Activated CD8-positive, alpha-beta memory T cell treated with anti-CD3 and anti-CD28 coated beads, Interleukin-2, amount 10 ng/mL, durations not matched to agents 7 days and 5 days (primary cell): ENCODE measurements at places on chromosomes 7 and 10. TPM values are rescaled to one million over a fixed set of nuclear protein-coding genes. Genes with fewer than 3 reads are reported as not detected.

The FAS gene
- total RNA-seq, result 75.4 TPM

The WEE2 gene
- not detected for total RNA-seq

The NCF1 gene
- 0.30 TPM for total RNA-seq

The OPALIN gene
- not detected for total RNA-seq

The POM121 gene
- total RNA-seq, result 60.2 TPM

The MSMB gene
- not detected for total RNA-seq

The DNAJC30 gene
- total RNA-seq, result 9.0 TPM

The ANKRD30A gene
- total RNA-seq, result not detected

The SFTPD gene
- total RNA-seq, result not detected

The UCN3 gene
- total RNA-seq, result not detected

The C1QL3 gene
- not detected for total RNA-seq

The ITGB8 gene
- total RNA-seq, result 0.07 TPM

DNA sequence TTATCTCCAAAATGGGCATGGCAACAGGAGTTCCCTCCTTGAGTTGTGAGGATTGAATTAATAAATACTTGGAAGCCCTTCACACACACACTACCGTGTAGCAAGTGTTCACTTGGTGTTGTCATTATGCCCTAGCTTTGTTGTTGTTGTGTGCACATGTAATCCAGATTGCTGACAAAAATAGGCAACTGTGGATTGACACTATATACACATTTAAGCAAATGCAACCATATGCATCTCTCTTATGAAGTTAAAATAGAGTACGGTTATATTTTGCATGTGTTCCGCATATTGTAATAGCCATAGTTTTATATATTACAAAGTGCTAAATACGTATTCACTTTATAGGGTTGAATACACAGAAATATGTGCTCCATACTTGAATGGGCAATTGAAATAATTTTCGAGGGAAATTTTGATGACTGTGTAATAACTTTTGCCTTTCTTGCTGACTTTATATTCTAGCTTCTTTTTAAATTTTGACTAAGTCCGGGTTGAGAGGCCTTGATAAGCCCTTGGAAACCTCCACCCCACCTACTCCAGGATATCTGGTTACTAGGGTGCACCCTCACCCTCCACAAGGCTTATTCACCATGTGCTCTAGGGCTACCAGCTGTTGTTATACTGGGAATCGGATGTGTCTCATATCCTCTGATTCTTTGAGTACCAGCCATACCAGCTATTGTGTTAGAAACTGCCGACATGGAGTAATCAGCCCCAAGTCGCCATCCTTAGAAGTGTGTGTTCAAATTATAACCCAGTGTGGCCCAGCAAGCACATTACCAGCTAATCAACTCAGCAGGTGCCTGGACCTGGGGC lies 265.0 kb downstream of the CAMK1D start:
- no peak for DNase-seq

- no peak for DNase-seq
Observed at GRCh38 chr7:81488210-81488609, 281.6 kb downstream of the HGF start.

DNA sequence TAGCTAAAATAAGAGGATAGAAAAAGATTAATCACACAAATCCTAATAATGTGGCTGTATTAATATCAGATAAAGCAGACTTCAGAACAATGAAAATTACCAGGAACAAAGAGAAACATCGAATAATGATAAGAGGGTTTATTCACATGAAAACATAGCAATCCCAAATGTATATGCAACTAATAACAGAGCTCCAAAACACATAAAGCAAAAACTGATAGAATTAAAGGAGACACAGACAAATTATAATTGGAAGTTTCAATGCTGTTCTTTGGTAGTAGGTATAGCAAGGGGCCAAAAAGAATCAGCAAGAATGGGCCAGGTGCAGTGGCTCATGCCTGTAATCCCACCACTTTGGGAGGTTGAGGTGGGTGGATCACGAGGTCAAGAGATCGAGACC lies 23.4 kb upstream of the DNAAF5 start:
- DNase-seq, result no peak

GRCh38 chr7:18610331-18610948 lies 114.9 kb downstream of the HDAC9 start:
- DNase-seq, result no peak

GRCh38 chr7:152577339-152577738 lies 98.6 kb downstream of the XRCC2 start:
- DNase-seq, result no peak

- peak; percentile 36 for DNase-seq
Observed at GRCh38 chr7:142868188-142868985, 13.5 kb downstream of the EPHB6 start.

DNA sequence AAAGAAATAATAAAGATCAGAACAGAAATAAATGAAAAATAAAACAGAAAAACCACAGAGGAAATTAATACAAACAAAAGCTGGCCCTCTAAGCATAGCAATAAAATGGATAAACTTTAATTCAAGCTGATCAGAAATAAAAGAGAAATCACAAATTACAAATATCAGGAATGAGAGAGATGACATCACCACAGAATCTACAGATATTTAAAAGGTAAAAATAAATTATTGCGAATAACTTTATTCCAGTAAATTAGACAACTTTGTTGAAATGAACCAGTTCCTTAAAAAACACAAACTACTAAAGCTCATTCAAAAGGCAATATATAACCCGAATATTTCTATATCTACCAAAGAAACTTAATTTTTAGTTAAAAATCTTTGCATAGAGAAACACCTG lies 131.7 kb downstream of the PPP1R3A start:
- no peak for DNase-seq

DNA sequence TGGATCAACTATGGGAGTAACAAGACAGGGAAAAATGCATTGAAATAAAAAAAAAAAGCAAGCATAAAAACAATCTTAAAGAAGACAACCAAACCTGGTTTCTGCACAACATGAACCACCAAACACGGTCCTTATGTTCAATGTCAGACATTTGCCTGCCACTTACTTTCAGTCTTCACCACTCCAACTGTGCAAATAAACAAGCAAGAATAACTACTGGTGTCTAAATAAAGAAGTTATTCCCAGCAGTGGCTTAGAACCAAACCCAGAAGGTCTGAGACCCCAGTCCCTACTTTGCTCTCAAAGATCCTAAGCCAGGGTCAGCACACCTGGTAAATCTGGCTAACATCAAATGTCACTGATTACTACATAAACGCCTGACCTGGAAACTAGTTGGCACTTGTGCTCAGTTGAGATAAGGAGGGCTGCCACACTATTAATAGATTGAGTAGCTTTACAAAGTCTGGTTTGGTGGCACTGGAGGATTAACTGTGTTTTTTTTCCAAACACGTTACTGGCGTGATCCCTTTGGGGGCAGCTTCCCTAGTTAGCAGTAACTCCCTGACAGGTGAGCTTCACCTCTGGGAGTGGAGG lies 62.7 kb upstream of the ABLIM1 start:
- no peak for DNase-seq

DNA sequence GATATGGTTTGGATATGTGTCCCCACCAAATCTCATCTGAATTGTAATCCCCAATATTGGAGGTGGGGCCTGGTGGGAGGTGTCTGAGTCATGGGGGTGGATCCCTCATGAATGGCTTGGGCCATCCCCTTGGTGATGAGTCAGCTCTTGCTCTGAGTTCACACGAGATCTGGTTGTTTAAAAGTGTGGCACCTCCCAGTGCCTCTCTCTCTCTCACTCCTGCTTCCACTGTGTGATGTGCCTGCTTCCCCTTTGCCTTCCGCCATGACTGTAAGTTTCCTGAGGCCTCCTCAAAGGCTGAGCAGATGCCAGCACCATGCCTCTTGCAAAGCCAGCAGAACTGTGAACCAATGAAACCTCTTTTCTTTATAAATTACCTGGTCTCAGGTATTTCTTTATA lies 4.8 kb upstream of the GCK start:
- no peak for DNase-seq

GRCh38 chr7:157558061-157558460 lies 221.3 kb downstream of the DNAJB6 start:
- DNase-seq, result no peak

DNA sequence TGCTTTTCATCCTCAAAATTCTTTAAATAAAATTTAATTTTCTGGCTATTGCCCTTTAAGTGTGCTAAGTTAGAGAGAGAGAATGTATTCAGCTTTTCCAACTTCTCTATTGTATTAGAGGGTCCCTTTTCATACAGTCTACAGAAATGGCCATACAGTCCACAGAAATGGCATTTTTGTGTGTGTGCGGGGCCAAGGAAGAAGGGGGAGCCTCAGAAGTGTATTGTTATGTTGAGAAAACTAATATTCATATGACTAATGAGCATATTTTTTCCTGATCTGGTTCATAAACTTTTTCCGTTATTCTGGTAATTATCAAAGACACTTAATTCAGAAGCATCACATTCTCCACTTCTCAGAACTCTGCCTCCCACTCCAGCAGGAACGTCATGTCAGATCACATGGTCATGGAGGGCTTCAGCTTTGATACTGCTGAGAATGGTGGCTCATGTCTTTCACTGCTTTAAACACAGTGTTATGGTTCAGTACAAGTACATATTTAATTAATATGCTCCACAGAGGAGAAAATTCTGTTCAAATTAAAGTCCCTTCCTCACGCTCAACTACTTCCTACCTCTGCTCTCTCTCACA lies 37.1 kb downstream of the ELMO1 start:
- DNase-seq, result no peak

- DNase-seq, result no peak
Observed at GRCh38 chr10:31314256-31315150, 4.5 kb upstream of the ZEB1 start.

DNA sequence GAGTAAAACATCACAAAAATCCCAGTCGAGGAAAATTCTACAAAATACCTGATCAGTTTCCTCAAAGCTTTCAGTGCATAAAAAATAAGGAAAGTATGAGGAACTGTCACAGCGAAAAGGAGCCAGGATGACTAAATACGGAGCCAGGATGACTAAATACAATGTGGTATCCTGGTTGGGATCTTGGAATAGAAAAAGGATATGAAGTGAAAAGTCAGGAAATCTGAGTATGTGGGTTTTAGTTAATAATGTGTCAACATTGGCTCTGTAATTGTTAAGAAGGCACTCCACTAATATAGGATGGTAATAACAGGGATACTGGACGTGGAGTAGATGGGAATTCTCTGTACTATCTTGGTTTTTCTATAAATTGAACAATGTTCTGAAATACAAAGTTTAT lies 175.5 kb downstream of the SUGCT start:
- DNase-seq, result no peak

DNA sequence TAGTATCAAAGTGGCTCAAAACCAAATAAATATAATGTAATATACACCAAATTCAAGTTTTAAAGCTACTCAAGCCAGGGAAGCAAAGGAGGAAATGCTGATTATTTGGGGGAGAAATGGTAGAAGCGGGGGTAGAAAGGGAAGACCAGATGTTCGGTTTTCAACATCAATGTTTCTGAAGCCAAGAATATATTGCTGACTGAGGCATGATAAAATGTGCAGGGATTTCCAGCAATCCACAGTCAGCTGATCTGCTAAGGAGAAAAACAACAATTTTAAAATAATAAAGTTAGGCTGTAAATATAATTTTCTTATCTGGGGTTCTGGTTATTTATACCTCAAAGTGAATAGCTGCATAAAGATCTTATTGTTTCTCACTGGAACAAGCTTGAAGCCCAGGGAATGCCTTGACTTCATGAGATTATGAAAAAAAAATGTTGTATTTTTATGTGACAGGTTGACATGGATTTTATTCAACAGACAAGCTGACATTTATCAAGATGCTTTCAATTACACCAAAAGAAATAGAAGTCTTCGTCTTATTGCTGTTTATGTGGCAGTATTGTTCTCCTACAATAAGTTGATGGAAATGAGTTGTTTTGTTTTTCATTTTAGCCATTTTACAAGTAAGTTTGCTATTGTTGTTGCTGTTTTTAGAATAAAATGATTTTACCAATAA lies 28.6 kb upstream of the BMPER start:
- DNase-seq, result no peak

- no peak for DNase-seq
Observed at GRCh38 chr10:20970044-20970443, 72.9 kb upstream of the NEBL start.

DNA sequence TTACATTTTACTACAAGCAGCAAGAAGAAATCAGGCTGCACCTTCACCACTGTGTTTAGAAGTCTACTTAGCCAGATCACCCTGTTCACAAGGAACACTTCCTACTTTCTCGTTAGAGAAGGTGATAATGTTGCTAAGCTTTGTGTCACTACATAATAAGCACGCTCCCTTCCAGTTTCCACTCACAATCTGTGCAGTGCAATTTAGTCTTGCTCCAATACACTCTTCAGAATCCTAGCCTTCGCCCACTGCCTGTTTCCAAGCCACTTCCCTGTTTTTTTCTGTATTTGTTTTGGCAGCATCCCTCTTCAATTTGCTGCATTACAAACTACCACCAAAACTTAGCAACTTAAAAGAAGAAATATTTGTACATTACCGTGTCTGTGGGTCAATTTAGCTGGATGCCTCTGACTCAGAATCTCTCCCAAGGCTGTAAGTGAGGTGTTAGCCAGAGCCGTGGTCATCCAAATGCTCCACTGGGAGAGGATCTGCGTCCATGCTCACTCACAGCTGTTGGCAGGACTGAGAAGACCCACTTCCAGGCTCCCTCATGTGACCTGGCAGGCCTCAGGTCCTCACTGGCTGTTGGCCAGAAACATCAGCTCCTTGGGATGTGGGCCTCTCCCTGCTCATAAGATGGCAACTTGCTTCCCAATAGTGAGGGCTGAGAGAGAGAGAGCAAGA lies 110.4 kb downstream of the PON1 start:
- no peak for DNase-seq
